Activated naive CD4-positive, alpha-beta T cell treated with anti-CD3 and anti-CD28 coated beads for 36 hours (primary cell): ENCODE measurements at places on chromosomes 12 and 14.

DNA sequence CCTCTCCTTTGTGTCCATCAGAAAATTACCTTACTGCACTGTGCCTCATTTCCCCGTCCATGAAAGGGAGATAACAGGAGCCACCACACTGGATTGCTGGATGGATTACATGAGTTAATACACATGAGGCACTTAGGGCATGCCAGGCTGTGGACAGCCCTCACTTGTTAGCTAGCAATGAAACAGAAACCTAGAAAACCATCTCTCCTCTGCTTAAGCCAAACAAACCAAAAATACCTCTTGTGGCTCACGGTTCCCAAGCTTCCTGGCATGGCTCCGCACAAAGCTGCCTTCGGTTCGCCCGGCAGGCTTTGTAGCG, 660 bp upstream of the HCFC2 start:
- DNase-seq = no peak

DNA sequence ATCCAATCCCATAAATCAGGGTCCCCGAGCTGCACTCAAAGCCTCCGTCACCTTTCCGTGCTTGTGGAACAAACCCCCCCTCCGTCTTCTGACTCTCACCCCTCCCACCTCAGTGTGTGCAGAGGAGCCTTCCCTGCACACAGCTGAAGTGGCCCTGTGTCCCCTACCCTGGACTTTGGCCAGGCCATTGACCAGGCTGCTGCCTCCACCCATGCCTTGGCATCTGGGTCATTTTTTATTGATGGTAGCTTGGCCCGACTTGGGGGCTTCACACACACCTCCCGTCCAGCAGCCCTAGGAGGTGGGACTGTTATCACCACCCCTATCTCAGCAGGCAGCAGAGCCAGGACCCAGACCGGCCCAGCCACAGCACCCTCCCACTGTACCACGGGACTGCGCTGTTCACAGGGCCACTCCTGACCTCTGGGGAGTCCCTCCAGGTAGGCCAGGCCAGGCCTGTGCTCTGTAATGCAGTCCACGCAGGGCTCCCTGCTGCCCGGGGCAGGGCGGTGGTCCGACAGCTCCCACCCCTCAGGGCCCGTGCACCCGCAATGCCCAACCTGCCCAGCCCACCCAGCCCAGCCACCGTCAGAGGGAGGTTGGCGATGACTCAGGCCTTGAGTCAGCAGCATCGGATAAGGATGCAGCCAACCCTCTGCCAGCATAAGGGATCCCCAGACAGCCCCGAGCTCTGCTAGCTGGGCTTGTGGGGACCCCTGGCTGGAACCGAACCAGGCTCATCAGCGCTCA, 9.2 kb upstream of the INF2 start:
- DNase-seq = no peak

- DNase-seq = no peak
Observed at GRCh38 chr12:45655743-45656142, 73.8 kb upstream of the ARID2 start.

DNA sequence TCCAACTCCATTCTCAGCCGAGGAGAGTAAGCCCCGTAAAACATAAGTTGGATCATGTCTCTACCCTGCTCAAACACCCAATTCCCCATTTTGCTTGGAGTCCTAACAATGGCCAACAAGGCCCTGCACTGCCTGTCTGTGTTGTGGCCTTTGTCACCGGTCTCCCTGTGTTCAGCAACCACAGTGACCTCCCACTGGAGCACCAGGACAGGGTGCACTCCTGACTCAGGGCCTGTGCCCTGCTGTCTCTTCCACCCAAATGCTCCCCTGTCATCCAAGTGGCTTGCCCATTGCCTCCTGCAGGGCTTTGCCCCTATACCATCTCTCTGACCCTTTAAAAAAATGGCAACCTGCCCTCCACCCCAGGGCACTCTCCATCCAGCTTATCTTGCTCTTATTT, 4.4 kb upstream of the KRT85 start:
- DNase-seq = no peak

- peak; percentile 50 for DNase-seq
Observed at GRCh38 chr14:61780125-61780524, 17.9 kb downstream of the SNAPC1 start.

- no peak for DNase-seq
Observed at GRCh38 chr12:87311206-87311605, 718.0 kb downstream of the C12orf50 start.

DNA sequence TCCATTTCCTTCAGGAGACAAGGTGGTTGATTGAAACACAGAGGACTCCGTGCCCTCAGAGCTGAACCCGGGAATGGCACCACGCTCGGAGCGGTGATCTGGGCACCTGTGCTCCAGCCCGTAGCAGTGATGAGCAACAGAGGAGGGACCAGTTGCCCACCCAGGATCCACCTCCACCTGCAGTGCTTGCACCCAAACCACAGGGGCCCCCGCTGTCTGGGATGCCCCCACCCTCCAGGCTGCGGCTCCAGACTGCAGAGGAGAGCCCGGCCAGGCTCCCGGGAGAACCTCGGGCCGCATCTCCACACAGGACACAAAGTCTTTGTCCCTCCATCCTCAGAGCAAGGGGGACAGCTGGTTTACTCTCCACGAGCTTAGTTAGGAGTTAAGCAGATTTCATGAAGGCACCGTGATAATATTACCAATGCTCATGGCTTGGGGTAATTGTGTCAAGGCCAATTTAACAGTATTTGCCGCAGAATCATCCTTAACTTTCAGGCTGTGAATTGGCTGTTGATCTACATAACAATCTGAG, 100.6 kb downstream of the TNFAIP2 start:
- DNase-seq = no peak

DNA sequence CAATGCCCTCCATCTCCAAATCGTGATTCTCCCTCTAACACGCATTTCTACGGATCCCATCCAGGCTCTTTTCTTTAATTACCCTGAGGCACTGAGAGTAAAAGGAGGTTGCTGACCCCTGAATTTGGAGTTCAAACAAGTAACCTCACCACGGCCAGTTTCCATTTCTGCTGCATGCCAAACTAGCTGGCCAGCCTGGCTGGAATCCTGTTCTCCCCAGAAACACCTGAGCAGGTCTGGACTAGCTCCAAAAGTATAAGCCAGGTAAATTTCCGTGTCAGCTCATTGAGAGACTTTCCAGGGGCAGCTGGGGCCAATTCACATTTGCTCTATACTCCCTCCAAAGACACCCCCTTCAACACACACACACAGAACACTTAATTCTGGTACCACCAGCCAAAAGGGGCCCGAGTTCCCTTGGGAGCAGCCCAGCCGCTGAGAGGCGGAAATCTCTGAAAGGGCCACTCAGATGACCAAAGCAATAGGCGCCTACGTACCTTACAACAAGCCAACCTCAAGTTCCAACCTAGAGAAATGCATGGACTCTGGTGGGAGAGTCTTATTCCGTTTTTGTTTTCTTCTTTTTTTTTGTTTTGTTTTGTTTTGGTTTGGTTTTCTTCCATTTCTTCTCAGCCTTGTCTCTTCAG, 131.4 kb downstream of the NDUFA12 start:
- DNase-seq = no peak

- DNase-seq = no peak
Observed at GRCh38 chr14:25090716-25091454, 40.9 kb upstream of the STXBP6 start.

DNA sequence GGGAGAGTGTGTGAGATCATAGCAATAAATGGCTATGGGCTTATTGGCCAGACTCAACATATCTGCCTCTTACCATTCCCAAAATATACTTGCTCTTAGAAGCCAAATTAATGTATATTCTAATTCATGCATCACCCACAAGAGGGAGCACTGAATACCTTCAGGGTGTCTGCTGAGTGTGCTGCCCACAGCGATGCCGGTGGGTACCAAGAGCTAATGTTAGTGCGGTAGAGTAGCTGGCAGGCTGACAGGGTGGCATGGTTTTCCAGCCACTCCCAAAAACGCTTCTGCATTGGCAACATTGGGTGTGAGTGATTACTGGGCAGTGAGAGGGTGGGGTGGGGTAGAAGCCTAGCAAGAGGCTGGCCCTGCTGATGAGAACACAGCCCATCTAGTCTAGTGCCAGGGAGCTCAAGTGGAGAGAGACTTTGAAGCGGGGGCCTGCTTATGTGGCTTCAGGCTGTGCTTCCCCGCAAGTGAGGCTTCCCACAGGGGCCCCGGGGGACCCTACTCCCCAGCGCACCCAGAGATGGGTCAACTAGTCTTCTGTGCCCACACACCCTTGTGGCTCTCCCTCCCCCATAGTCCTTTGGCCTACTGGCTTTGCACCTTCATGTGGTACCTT, 9.2 kb upstream of the PLEKHD1 start:
- DNase-seq = no peak

DNA sequence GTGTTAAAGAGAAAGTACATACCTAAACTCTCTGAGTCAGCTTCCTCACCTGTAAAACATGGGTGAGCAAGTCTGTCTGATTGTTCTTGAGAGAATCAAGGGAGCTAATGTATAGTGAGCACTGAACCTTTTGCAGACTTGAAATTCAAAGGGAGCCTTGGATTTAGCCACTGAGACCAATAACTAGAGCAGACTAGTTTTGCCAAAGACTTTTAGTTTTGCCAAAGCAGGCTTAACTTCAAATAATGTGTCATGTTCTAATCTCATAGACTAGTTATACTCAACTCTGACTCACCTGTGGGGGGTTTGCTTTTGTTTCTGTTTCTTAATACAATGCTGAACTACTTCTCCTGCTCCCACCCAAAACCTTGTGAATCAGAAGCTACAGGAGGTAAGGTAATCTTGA, 123.7 kb downstream of the SLC25A21 start:
- DNase-seq = no peak

DNA sequence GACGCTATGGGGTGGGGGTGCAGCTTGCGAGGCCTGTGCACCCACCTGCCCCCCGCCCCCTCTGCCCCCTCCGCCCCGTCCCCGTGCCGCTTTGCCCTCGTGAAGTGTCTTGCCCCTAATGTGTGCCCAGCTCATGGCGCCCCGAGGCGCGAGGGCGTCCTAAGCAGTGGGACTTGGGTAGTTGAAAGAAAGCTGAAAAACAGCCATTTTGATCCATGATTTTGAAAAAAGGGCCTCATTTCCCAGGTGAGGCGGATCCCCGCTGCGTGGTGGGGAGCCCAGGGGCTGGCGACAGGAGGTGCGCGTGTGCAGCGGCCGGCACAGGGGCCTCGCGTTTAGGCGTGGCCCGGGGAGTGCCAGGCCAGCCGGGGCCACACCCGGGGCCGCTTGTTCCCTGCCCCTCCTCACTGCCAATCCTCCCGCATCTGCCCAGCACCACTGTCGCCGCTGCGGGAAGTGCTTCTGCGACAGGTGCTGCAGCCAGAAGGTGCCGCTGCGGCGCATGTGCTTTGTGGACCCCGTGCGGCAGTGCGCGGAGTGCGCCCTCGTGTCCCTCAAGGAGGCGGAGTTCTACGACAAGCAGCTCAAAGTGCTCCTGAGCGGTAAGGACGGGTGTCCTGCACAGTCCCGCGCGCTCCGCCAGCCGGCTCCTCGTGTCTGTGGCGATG, 11.8 kb downstream of the ZFYVE21 start:
- no peak for DNase-seq

DNA sequence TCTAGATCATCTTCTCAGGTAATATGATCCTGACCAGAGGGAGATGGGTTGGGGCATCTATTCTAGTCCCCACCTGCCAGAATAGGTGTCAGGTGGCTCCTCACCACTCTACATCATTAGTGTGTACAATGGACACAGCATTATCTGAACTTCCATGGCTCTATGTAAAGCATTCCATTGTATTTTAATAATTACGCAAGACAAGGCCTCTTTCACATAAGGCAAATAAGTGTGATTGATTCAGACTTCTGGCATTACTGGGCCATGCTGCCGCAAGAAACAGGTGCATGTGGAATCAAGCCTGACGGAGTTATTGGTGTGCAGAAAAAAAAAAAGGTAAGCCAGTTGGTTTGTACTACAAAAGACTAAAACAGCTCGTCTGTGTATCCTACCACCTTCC, 3.1 kb upstream of the DDHD1 start:
- DNase-seq = no peak

DNA sequence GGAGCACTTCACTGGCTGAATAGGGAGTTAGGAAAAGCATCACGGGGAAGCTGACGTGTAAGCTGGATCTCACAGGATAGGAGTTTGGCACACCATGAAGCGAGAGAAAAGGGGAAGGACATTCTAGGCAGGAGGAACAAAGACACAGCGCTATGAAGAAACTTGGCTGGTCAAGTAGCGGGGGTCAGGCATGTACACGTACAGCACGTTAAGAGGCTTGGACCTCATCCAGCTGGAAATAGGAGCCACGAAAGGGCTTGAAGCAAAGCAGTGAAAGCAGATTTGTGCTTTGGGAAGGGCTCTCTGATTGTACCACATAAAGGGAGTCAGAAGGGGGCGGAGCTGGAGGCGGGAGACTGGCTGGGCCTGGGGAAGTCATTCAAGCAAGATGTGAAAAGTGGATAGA, 19.6 kb upstream of the GALNT8 start:
- DNase-seq = no peak

DNA sequence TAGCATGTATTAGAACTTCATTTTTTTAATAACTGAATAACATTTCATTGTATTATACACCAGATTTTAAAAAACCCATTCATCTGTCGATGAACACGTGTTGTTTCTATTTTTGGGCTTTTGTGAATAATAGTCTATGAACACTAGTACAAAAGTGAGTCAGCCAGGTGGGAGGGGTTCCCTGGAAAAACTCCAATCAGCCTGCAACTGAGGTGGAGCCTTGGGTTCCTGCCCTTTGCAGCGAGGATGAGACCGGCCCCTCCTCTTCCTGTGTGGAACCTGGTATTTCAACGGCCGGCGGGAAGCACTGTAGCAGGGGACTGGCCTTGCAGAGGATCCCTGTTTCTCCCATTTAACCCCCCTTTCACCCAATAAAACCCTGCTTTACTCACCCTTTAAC, 56.1 kb downstream of the LMNTD1 start:
- DNase-seq = no peak

- no peak for DNase-seq
Observed at GRCh38 chr14:29735459-29735858, 192.2 kb downstream of the PRKD1 start.

- peak; percentile 62 for DNase-seq
Observed at GRCh38 chr14:54627540-54628363, 60.8 kb downstream of the SAMD4A start.

GRCh38 chr12:69986114-69986513, 161.1 kb downstream of the MYRFL start:
- no peak for DNase-seq

DNA sequence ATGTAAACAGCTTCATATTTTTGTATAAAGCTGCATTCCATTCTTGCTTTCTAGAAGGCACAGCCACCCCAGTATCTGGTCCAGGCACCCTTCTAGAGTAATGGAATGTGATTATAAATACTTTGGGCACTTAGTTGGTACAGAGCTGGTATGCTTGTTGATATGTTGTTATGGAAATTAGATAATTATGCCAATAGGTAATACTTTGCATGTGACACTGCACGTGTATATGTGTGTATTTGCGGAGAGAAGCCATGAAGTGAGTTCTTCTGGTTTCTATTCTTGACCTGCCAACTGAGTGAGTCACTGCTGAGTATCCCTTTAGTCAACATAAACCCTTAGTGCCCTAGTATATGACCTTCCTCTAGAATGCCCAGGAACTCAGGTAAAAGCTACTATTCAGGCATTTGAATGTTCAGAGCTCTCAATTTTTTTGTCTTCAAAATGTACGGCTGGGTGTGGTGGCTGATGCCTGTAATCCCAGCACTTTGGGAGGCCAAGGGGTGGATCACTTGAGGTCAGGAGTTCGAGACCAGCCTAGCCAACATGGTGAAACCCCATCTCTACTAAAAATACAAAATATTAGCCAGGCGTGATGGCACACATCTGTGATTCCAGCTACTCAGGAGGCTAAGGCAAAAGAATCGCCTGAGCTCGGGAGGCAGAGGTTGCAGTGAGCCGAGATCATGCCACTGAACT, 6.2 kb upstream of the TCP11L2 start:
- DNase-seq = no peak
